Substantia nigra (tissue), 51 donors: ENCODE measurements at places on chromosomes 6 and 20.

DNA sequence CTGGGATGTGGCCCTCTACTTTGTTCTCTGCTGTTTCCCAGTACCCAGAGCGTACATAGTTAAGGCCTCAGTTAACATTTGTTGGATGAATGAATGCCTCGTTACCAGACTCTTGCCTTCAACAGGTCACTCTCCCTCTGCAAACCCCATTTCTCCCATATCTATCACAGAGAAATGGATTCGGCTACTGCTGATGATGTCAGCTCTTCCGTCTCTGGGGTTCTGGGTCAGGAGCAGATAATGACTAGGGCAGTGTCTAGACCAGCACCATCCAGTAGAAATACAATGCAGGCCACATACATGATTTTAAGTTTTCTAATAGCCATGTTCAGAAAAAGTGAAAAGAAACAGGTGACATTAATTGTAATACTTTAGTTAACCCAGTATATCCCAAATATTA, 47.9 kb downstream of the TOX2 start:
- DNase-seq: no peak

DNA sequence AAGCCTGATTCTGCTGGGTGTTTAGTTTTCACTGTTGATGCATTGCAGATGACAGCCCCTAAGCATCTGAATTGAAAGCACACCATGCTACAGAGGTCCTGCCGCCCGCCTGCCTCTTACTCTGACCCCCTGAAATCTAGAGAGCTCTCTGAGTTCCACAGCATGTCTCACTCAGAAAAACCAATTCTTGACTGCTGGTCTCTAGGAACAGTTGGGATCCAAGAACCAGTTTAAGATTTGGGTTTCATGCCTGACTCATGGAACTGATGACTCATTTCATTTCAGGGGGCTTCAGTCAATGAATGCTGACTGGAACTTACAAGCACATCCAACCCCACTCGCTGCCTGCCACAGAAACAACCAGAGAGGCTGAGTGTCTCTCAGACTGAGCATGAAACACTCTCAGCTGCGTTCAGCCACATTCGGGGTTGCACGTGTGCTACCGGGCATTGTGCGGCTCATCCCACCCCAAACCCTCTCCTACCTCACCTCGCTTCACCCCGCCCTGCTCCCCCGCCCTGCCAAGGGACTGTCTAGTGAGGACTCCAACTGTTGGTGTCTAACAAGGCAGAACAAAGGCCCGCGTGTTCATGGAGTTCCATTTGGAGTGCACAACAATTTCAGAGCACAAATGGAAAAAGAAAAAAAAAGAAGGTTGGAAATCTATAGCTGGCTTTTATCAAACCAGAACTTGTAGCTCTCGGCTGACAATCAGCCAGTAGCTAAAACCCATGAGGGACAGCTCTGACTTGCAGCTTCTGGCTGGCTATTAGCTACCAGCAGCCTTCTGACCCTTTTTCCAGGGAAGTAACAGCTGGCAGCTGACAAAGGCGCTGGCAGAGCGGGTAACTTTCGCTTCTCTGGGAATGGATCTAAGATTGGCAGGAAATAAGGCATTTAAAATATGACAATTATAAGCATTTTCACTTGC, 20.0 kb upstream of the TRAF3IP2 start:
- DNase-seq: peak; percentile 22

GRCh38 chr6:2007165-2007564, 238.2 kb downstream of the GMDS start:
- no peak for DNase-seq

- DNase-seq: no peak
These were observed 24.1 kb upstream of the HINT3 start for GRCh38 chr6:125932451-125932795.

- DNase-seq: no peak
These were observed 58.1 kb downstream of the L3MBTL3 start for GRCh38 chr6:130076512-130076911.

- no peak for DNase-seq
These were observed 23.9 kb upstream of the SSTR4 start for GRCh38 chr20:23011008-23011721.
